ENCODE measurements at places on chromosomes 12 and 14.

DNA sequence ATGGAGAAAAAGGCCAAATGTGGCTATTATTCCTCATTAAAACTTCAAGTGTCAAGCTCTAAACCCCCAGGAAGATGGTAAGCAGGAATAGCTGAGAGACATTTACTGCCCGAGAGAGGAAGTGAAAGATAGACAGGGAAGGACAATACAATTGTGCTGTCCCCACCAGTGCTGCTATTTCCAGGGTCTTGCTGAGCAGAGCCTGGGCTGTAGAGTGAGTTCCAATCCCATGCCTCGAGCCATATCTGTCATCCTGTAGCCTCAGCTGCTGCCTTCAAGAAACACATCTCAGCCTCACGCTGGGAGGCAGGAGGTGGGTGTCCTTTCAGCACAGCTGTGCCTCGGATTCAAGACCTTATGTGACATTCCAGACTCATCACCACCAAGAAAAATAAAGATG is 114.0 kb downstream of the RPAP3 start:
- no peak for DNase-seq

DNA sequence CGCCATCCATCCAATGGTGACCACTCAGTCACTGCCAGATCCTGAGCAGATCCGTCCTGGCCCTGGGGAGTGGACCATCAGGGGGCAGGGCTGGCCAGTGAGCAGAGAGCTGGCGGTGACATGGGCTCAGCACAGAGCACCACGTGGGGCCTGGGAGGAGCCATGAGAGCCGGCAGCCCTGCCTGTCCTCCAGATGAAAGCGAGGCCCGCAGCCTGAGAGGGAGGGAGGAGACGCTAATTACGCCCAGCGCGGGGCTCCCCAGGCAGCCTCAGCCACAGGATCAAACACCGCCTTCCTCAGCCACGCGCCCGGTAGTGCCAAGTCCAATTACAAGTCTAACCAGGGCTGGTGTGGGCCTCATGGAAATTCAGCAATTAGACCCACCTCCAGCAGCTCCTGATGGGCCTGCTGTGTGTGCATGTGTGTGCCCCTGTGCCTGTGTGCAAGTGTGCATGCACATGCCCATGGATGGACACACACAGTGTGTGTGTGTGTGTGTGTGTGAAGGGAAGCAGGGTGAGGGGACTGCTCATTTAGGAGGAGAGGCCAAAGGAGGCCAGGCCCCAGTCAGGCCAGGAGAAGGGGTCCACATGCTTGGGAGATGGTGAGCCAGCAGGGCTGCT is 68.0 kb downstream of the KIF26A start:
- DNase-seq, result no peak

DNA sequence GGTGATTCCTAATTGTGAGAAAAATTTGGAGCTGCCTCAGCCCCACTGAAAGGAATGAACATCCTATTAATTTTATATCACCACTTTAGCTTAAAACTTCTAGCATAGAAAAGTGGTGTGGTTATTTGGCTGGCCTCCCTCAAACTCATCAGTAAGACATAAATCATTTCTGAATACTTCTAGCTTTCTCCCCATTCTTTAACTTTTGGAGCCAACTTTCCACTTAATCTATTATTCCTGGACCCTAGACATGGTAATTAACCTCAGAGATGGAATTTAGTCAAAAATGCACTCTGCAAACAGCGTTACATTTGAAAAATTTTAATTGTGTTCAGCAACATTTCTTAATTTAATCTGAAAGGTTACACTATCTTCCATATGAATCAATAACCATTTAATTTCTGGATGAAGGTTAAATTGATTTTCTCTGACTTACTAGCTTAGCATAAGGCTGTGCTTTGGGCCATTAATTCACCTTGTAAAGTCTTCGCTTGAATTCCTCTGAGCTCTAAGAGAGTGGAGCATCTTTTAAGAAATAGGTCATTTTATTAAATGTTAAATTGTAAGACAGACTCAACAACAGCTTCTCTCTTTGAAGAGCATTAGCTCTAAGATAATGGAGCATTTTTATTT is 753.6 kb upstream of the STXBP6 start:
- DNase-seq, result no peak

- DNase-seq, result no peak
These were observed 129.5 kb upstream of the NCOR2 start for GRCh38 chr12:124696693-124697476.

- no peak for DNase-seq
These were observed 41.7 kb upstream of the NID2 start for GRCh38 chr14:52110441-52111086.

- DNase-seq, result no peak
These were observed 176.4 kb downstream of the KCNA5 start for GRCh38 chr12:5220099-5220498.

- no peak for DNase-seq
These were observed 78.9 kb upstream of the GZMB start for GRCh38 chr14:24712909-24713308.

GRCh38 chr12:103998976-103999375 is 33.3 kb downstream of the TDG start:
- DNase-seq, result no peak

GRCh38 chr14:105258846-105259245 is 10.5 kb downstream of the BTBD6 start:
- no peak for DNase-seq

- no peak for DNase-seq
These were observed 8.6 kb downstream of the TUNAR start for GRCh38 chr14:95885278-95885677.

DNA sequence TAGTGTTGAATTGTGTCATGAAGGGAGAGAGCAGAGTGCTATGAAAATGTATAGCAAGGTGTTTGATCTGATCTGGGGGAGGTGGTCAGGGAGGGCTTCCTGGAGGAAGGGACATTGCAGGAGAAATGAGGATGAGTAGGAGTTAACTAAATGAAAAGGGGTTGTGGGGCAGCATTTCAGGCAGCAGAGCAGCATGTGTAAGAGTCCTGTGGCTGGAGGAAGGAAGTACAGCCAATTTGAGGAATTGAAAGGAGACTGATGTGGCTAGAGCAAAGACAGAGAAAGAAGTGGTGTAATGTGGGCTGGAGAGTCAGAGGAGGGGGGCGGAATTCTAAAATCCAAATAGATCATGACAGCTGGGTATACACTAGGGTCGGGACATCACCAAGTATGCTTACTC is 20.5 kb downstream of the NPC2 start:
- no peak for DNase-seq

- DNase-seq, result no peak
These were observed 35.3 kb upstream of the TMTC1 start for GRCh38 chr12:29818916-29819623.

- DNase-seq, result no peak
These were observed 340.9 kb downstream of the BCL11B start for GRCh38 chr14:98931126-98931525.

GRCh38 chr14:103735815-103736545 is 20.4 kb downstream of the ZFYVE21 start:
- no peak for DNase-seq

- DNase-seq, result no peak
These were observed 13.2 kb downstream of the TCL1B start for GRCh38 chr14:95699412-95699811.

DNA sequence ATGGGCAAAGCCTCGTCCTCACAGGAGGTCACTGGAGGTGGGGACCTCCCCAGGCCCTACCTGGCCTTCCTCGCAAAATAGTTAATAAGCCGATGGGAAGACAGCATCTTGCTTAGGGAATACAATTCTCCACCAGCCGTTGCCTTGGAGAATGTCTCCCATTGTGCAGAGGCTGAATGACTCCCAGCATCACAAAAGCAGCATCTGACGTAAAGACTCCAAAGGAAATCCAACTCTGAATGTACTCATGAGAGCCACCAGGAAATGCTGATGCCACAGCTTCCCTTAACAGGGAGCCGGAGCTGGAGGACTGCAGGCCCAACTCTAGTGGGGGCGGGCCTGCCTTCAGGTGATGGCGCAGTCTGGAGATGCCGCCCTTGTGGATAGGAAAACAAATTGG is 15.5 kb downstream of the CCDC63 start:
- no peak for DNase-seq

DNA sequence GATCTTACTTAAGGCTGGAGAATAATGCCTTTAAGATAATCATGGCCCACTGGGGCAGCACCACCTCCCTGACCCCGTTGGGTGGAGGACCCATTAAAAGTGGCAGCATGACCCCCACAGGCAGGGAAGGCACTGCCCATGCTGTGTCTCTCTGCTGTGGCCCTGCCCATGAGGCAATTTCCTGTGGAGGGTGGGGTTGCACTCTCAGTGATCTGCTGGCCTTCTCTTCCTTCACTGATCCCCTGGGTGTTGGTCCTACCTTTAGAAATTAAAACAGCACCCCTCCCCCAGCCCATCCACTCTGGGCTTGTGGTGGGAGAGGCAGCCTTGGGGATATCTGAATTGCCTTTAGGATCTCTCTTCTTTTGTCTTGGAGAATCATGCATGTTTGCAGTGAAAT is 17.3 kb downstream of the KLRK1 start:
- DNase-seq, result no peak

DNA sequence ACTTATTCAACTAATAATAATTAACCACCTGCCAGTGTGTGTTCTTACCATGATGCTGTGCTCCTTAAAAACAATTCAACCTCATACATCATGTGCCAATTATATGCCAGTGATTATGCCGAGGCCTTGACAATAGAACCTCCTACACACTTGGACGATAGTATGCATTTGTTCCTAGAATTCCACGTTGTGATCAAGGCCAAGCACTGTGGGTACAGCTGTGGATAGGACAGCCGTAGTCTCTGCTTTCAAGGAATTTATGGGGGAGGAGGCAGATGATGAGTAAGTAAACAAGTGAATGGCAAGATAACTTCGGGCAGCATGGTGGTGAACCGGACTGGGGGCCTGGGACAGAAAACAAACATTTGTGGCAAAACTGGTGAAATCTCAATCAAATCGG is 18.0 kb upstream of the MYO1H start:
- no peak for DNase-seq

DNA sequence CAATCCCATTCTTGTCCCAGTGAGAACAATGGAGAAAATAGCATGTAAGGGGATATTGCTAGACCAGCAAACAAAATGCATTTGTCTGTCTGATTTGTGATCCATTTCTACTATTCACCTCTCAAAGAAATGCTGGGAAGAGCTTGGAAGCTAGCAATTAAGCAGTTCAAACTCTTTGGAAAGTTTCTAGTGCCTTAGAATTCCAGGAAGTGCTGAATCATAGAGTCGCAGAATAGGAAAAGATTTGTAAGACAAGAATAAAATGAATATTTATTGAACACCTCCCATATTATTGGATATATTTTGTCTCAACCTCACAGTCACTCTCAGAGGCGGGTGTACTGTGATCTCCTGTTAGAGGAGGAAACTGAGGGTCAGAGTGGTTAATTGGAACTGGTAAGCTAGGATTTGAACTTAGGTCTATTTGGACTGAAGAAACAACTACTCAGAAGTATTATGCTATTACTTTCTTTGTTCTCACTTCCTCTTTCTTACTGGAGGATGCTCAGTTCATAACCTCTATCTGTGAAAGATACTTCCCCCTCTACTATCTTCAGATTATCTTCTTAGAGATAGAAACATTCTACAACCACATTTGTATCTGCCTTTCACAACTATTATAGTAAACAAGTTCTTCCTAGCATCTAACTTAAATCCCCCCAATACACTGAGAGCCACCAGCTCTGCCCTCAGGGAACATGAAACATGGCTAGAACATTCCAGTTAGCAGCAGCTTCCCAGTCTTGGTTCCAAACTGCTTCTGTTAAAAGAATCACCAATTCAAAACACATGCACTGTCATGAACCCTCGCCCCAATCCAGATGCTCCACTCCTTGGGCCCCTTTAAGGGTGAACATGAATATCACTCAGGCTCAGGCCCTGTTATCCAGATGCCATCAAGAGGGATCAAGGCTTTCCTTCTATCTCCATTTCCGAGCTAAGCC is 64.2 kb downstream of the DRAM1 start:
- no peak for DNase-seq

DNA sequence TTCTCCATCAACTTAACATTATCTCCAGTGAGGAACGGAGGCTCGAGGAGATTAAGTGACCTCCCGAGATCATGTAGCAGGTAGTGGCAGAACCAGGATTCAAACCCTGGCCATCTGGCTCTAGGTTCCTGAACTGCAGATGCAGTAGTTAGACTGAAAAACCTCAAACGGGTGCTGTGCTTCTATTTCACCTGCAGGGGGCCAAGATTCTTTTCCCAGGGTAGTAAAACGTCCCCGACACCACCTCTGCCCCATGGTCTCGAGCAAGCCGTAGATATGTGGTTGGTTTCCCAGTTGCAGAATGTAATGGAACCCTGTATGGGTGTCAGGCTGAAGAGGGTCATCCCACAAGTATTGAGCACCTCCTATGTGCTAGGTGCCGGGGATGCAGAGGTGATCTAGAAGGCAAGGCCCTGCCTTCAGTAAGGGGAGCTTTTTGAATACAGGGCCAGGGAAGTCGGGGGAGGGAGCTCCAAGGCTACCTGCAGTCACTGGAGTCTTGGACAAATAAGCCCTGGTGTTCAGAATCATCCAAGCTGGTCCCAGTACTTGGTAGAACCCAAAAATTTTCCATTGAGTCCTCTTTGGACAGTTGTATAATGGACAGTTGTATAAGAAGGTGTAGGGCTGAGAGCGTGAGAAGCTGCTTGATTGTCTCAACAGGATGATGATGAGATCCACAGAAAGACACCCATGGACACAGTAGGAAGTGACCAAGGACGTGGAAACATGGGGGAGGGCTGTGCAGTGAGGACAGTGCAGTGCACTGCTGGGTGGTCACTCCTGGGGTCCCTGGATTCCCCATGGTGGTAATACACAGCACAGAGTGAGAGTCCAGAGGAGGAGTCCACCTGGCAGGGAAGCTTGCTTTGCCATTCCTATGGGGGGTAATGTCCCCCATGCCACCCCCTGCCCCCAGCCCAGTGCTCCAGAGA is 197.2 kb downstream of the CHST11 start:
- DNase-seq, result no peak

DNA sequence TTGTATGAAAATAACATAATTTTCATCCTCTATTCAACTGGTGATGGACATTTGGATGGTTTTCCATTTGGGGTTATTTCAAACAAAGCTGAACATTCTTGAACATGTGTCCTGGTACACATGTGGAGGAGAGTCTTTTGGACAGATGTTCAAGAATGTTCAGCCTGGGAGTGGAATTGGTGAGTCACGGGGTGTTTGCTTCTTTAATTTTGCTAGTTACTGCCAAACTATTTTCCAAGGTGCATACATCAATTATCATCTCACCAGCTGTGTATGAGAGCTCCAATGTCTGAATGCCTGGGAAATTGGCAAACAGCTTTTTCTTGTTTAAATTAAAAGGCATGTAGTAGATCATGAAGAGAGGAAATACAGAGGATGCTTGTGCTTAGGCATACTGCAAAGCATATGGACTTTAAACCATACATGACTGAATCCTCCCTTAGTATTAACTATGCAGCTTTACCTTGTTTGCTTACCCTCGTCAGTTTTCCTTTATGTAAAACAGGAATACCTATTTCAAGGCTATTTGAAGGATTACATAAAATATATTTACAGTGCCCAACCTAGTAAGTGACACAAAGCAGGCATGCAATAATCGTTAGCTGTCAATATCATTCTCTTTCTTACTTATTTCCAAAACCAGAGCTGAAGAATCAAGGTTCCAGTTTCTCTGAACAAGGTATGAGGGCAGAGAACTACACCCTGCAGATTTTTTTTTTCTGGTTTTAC is 152.1 kb downstream of the ITPR2 start:
- no peak for DNase-seq

All from activated CD8-positive, alpha-beta memory T cell treated with anti-CD3 and anti-CD28 coated beads for 1 hour (primary cell).